ENCODE measurements at places on chromosomes 16 and 17.

DNA sequence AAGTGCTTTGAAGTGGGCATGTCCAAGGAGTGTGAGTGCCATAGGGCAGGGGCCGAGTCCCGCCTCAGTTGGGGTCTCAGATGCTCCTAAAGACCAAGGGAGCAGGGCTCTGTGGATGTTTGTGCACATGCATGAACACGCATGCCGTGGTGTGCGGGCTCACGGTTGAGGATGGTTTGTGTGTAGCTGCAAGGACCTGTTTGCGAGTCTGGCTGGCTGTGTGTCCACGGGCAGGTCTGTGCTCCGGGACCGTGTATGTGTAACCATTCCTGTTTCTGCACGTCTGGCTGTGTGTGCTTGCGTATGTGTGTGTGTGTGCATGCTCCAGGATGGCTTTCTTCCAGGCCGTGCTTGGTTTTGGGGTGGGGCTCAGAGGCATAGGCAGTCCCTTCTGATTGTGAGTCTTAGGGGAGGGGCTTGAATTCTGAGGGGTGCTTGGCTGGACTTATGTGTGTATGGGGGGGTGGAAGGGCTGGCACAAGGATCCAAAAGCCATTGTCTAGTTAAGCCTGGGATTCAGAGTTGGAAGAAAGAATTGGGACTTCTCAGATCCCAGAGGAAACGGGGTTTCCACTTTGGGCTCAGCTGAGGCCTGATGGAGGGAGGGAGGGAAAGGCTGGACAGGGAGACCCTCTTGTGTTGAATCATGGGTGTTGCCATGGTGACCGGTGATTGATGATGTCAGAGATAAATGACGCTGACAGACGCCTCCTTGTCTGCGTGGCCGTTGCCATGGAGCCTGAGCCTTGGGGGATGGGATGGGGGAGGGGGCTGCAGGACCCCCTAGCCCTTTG is 14.4 kb downstream of the GJD3 start:
- no peaks in the 10 kb centered on the region for H3K27me3 ChIP-seq
- DNase-seq: peak; percentile 97
- H3K36me3 ChIP-seq: peaks cover 4% of the 10 kb centered on the region
- H3K4me3 ChIP-seq: no peak overlapping the region
- H3K4me1 ChIP-seq: peaks cover 33% of the 10 kb centered on the region

GRCh38 chr17:68468788-68469187 is 11.5 kb upstream of the WIPI1 start:
- peak; percentile 55 for DNase-seq
- H3K27ac ChIP-seq: no peak overlapping the region
- no peaks in the 10 kb centered on the region for H3K27me3 ChIP-seq
- H3K36me3 ChIP-seq: no peaks in the 10 kb centered on the region
- H3K4me3 ChIP-seq: no peak overlapping the region
- no peaks in the 10 kb centered on the region for H3K4me1 ChIP-seq

GRCh38 chr16:87201052-87201451 is 116.1 kb downstream of the C16orf95 start:
- no peak for DNase-seq
- H3K36me3 ChIP-seq: no peaks in the 10 kb centered on the region
- no peak overlapping the region for H3K27ac ChIP-seq
- no peak overlapping the region for H3K4me3 ChIP-seq
- no peaks in the 10 kb centered on the region for H3K27me3 ChIP-seq

DNA sequence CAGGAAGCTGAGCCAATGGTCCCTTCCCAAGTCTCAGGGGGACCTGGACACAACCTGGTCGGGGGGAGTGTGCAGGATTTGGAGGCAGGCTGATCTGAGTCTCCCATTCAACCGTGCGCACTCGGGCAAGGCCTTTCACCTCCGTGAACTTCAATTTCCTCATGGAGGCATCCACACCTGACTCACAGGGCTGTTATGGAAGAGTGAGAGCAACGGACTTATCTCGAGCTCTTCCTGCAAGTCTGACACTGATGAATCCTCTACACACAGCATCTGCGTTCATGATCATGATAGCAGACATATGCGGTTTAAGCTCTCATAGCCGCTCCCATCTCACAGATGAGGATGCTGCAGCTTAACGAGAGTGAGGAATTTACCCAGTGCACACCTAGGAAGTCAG is 21.6 kb downstream of the TIMM22 start:
- H3K4me3 ChIP-seq: no peak overlapping the region
- H3K27ac ChIP-seq: no peak overlapping the region
- H3K36me3 ChIP-seq: no peaks in the 10 kb centered on the region
- no peak for DNase-seq
- H3K27me3 ChIP-seq: no peaks in the 10 kb centered on the region

DNA sequence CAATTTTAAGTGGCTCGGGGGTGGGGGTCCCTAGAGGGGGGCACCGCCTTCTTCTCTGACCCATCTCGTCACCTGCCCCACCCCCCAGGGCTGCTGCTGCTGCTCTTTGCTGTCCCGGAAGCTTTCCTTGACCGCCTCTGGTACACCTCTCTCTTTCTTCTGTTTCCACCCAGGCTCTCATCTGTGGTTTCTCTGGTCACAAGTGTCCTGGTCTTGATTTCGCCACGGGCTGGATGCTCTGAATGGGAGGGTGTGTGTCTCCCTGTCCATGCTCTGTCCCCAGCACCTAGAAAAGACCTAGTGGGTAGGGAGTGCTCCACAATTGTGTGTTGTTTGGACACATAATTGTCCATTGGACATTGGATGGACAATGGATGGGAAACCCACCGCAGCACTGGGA is 134.7 kb upstream of the CIBAR2 start:
- H3K36me3 ChIP-seq: no peaks in the 10 kb centered on the region
- no peak for DNase-seq
- H3K27me3 ChIP-seq: no peaks in the 10 kb centered on the region
- H3K4me1 ChIP-seq: no peaks in the 10 kb centered on the region

DNA sequence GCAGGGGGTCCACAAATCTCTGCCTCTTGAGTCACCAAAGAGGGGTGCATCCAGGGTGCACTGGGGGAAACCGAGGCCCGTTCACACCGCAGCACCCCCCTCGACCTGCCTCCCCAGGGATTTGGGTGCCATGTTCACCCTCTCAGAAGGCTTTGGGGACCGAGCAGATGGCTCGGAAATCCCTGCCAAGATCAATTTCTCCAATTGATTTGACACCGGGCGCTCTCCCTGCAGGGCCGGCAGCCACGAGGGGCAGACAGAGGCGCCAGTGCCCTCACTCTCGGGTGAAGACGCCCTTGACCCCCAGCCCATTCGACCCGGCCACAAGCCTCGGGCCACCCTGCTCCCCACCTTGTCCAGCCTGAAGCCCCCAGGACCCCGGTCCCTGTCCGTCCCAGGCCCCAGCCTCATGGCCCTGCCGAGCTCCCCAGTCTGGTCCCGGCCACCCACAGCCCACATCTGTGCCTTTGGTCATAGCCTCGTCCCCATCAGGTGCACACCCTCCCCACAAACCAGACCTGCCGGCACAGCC is 9.3 kb downstream of the SSTR5 start:
- no peaks in the 10 kb centered on the region for H3K36me3 ChIP-seq
- H3K4me3 ChIP-seq: no peak overlapping the region
- DNase-seq: no peak
- H3K27me3 ChIP-seq: no peaks in the 10 kb centered on the region
- H3K4me1 ChIP-seq: peaks cover 4% of the 10 kb centered on the region

DNA sequence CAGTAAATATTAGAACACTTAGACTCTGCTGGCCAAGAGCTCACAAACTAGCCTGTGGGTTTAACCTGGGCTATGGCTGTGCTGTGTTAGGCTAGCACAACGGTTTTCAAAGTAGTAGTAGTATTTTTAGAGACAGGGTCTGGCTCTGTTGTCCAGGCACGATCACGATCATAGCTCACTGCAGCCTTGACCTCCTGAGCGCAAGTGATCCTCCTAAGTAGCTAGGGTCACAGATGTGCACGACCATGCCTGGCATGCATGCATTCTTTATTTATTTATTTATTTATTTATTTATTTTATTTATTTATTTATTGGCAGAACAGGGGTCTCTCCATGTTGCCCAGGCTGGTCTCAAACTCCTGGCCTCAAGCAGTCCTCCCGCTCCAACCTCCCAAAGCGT is 10.3 kb downstream of the MRPL27 start:
- no peak overlapping the region for H3K4me3 ChIP-seq
- no peaks in the 10 kb centered on the region for H3K4me1 ChIP-seq
- H3K27ac ChIP-seq: no peak overlapping the region
- peaks cover 2% of the 10 kb centered on the region for H3K36me3 ChIP-seq

GRCh38 chr17:4208238-4208637 is 55.5 kb downstream of the ANKFY1 start:
- H3K4me1 ChIP-seq: no peaks in the 10 kb centered on the region
- peak; percentile 78 for DNase-seq

DNA sequence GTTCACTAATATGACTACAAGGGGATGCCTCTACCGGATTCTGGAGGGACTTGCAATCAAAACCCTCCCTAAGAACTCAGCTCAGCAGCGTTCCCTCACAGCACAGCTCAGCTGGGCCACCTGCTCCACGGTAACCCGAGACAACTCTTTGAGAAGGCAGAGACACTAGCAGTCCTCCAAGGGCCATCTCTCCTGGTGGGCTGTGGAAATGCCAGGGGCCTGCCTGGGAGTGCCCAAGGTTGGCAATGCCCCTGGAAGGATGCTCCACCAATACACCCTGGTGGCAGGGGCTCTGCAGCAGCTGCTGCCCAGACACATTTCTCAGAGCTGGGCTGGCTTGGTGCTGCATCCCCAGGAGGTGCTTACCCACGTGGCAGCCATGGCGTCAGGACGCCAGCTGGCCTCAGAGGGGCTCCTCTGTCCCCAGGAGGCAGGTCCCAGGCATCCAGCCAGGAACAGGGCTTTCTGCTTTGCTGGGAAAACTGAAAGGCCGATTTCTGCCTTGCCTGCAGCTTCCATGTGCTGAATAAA is 16.5 kb downstream of the CDIP1 start:
- no peak overlapping the region for H3K27ac ChIP-seq
- no peak overlapping the region for H3K4me3 ChIP-seq
- H3K4me1 ChIP-seq: no peaks in the 10 kb centered on the region
- no peak for DNase-seq
- H3K27me3 ChIP-seq: no peaks in the 10 kb centered on the region
- H3K36me3 ChIP-seq: no peaks in the 10 kb centered on the region

DNA sequence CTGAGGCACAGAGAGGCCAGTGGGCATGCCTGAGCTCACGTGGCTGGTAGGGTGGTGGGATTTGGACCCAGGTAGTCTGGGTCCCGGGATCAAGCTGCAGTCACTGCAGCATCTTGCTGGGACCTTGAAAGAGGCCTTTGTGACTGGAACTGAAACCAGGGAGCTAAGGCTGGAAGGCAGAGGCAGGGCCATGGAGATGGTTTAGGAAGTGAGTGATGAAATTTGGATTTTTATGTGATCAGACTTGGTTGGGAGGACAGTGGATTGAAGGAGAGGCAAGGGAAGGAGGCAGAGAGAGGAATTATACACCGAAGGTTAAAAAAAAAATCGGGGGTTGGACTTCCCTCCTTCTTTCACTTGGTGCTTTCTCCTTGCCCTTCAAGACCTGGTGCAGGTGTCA is 255.4 kb upstream of the CACNG5 start:
- no peaks in the 10 kb centered on the region for H3K36me3 ChIP-seq
- no peaks in the 10 kb centered on the region for H3K27me3 ChIP-seq
- H3K4me3 ChIP-seq: no peak overlapping the region
- H3K27ac ChIP-seq: no peak overlapping the region

DNA sequence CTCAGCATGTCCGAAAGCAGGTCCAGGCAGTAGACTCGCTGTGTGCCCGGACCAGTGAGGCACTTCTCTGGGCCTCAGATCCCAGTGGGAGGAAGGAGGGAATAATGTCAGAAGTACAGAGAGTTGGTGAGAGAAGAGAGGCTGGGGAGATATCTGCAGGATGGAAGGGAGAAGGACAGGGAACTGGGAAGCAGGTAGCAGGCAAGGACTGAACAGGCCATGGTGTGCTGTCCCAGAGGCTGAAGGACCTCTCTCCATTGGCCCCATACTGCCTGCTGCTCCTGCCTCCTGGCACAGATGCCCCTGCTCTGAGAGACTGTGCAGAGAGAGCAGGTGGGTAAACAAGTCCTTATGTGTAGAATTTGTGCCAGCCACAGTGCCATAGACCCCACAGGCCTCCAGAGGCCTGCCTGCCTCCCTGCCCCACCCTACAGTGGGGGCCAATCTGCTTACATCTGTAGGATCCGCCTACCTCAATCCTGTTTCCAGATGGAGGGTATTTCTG is 34.2 kb upstream of the CRHR1 start:
- H3K27ac ChIP-seq: no peak overlapping the region
- no peaks in the 10 kb centered on the region for H3K4me1 ChIP-seq
- no peak for DNase-seq
- H3K4me3 ChIP-seq: no peak overlapping the region
- H3K27me3 ChIP-seq: no peaks in the 10 kb centered on the region

GRCh38 chr17:66306446-66306845 is 4.0 kb downstream of the PRKCA start:
- H3K27me3 ChIP-seq: peaks cover 3% of the 10 kb centered on the region
- H3K27ac ChIP-seq: no peak overlapping the region
- no peaks in the 10 kb centered on the region for H3K36me3 ChIP-seq
- peaks cover 6% of the 10 kb centered on the region for H3K4me1 ChIP-seq

DNA sequence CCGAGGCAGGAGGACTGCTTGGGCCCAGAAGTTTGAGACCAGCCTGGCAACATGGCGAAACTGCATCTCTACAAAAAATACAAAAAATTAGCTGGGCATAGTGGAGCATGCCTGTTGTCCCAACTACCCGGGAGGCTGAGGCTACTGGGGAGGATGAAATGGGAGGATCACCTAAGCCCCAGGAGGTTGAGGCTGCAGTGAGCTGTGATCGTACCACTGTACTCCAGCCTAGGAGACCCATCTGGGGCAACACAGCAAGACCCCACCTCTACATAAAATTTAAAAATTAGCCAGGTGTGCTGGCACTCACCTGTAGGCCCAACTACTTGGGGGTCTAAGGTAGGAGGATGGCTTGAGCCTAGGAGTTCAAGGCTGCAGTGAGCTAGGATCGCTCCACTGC is 1.8 kb downstream of the PAM16 start:
- peaks cover 1% of the 10 kb centered on the region for H3K36me3 ChIP-seq
- no peaks in the 10 kb centered on the region for H3K27me3 ChIP-seq
- no peak for DNase-seq
- no peak overlapping the region for H3K4me3 ChIP-seq
- H3K27ac ChIP-seq: no peak overlapping the region
- H3K4me1 ChIP-seq: no peaks in the 10 kb centered on the region
